ENCODE measurements at places on chromosomes 4 and X.

DNA sequence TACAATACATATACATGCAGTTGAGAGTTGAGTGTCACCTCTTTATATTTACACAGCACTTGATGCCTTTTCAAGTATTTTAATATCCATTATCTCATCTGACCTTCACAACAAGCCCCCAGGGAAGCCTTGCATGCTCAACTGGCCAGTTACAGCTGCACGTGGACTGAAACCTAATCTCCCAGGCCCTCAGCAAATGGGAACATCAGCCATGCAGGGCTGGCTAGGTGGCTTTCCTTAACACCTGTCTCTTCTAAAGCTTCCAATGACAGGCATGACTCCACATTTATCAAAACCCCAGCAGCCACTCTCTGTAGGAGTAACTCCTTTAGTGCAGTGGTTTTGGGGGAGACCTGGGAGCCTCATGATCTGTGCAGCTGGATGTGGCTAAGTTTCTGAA, 56.4 kb downstream of the PHKA2 start:
- DNase-seq, result no peak

DNA sequence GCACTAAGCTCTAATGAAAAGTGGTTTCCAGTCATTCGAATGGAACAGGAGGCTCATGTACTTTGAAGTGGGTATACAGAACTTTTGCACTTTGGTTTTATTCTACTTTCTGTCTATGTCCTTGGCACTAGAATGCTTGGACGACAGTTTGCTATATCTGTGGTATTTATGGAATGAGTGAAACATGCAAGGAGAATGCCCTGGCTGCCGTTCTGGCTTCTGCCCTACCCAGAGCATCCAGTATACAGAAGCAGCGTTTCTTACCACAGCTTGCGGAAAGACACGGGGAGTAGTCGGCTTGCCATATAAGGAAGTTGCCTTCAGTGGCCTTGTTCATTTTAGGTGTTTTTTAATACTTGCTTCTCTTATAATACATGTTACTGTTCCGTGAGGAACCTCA, 98.0 kb downstream of the TBL1X start:
- DNase-seq, result no peak

DNA sequence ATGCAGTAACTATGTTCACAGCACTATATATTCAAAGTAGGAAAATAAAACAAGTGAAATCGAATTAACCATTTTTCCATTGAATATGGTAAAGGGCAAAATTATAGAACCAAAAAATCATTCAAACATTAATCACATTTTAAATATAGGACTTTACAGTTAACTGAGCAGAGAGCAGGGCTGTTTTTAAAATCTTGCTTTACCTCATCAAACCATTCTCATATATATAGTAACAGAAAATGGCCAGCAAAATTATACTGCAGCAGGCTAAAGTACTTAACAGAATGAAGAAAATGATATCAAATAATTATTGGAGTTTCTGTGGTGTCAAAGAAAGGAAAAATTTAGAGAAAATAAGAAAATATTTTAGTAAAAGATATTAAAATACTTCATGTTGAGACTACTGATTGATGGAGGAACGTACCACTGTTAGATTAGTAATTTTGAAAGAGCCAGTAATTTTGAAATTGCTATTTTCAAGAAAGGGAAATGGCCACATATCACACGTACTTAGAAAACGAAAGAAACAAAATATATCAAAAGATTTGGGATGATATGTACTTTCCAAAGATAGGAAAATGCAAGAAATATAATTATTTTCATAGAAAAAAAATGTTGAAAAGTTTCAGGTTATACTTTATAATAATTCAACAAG, 813.7 kb downstream of the DMD start:
- no peak for DNase-seq

- DNase-seq, result no peak
These were observed 551.4 kb downstream of the IQCM start for GRCh38 chr4:149264093-149264733.

DNA sequence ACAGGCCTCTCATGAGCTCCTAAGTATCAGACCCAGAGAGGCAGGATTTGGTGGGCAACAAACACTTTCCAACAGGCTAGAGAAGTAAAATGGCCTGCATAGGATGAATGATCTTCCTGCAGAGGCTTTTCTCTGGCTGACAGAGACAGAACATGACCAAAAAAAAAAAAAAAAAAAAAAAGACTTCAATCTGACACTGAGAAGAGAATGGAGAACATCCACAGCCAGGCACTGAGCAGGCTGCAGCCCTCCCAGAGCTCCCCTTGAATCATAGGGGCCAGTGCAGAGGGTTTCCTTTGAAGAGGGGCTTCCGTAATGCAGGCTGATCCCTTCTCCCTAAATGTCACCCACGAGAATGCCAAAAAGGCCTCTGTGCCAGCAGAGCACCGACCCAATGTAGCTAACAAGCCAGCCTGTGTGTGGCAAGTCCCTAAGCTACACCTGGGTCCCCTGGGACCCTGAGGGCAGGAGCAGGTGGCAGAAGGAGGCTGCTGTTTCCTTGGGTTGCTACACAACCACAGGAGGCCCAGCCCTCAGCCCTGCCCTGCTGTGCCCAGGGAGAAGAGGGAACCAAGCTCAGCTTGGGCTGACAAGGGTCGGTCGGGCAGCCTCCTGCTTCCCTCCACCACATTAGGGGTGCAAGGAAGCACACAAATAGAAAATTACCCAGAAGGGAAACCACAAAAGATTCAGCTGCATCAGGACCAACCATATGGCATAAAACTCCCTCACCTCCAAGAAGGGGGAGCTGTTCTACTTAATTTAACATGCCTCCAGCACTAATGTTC, 55.6 kb downstream of the MAP7D2 start:
- no peak for DNase-seq
